Left kidney (tissue), 8 donors: ENCODE measurements at places on chromosomes 7 and 10. TPM values are rescaled to one million over a fixed set of nuclear protein-coding genes. Genes with fewer than 3 reads are reported as not detected.

WASHC2C gene
- polyA plus RNA-seq, result 77.1 TPM

CYP2C18 gene
- polyA plus RNA-seq, result 0.47 TPM

DNA sequence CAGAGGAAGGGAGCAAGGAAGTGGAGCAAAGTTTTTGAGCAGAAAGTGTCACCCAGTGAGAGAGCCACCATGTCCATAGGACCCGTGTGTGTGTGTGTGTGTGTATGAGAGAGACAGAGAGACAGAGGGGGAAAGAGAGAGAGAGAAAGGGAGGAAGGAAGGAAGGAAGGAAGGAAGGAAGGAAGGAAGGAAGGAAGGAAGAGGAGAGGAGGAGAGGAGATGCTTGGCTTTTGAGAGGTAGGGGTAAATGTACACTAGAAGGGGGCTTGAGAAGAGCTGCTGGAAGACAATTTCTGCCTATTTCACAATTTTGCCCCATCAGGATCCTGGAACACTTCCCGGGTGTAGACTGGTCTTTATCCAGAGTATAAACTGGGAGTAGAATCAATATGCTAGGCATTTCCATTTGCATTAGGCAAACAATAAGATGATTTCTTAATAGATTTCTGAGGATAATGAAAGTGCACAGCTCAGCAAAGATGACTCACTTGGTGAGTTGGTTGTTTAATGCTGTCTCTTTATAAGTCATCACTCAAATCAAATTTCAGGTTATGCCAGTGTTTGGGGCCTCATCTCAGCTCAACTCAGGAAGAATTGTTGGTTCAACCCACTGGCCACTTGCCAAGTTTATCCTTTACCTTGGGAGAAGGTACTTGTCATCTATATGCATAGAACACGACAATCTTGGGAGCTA is 70.0 kb upstream of the FAM13C start:
- DNase-seq, result no peak

DNA sequence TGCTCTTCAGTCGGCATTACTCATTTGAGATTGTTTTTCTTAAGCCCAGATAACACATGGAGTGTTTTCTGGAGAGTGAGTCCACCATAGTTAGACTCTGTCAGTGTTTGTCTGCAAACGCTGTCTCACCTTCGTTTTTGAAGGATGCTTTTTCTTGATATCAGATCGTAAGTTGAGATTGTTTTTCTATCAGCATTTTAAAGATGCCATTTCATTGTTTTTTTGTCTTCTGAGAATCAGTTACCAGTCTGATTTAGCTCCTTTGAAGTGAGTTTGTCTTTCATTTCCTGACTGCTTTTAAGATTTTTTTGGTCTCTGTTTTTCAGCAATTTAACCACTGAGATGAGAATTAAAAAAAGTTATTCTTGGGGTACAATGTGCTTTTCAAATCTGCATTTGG is 137.4 kb downstream of the WDR37 start:
- DNase-seq, result no peak

GRCh38 chr10:113042868-113043267 is 92.8 kb downstream of the TCF7L2 start:
- no peak for DNase-seq
